ENCODE measurements at places on chromosomes 6 and 20. TPM values are rescaled to one million over a fixed set of nuclear protein-coding genes. Genes with fewer than 3 reads are reported as not detected.

ZBTB24 gene
- total RNA-seq: 9.1 TPM

PEX3 gene
- total RNA-seq: 20.8 TPM

DNA sequence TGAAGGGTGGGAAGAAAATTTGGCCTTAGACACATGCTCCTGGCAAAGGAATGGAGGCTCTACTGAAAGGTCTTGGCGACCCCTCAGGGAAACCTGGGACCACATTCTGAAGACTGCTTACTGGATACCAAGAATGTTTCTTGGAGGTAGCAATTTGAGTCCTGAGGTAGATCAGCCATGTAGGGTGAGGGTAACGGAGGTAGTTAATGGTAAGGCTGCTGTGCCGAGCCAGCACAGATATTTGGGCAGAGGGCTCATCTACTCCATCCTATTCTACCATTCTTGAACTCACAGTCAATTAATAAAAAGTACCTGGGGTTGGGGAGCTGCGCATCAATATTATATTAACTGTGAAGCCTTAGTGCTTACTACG lies 401 bp upstream of the PHF3 start:
- H3K27me3 ChIP-seq: peaks cover 8% of the 10 kb centered on the region
- H3K4me3 ChIP-seq: peak overlapping the region; percentile 95
- no peaks in the 10 kb centered on the region for H3K36me3 ChIP-seq
- DNase-seq: no peak
- peak overlapping the region; percentile 83 for H3K27ac ChIP-seq

GRCh38 chr6:133973109-133973971 lies 20.3 kb downstream of the TBPL1 start:
- no peak overlapping the region for H3K4me3 ChIP-seq
- H3K4me1 ChIP-seq: peaks cover 16% of the 10 kb centered on the region
- DNase-seq: no peak
- H3K27me3 ChIP-seq: no peaks in the 10 kb centered on the region
- no peak overlapping the region for H3K27ac ChIP-seq

MATN4 gene
- not detected for total RNA-seq

DNA sequence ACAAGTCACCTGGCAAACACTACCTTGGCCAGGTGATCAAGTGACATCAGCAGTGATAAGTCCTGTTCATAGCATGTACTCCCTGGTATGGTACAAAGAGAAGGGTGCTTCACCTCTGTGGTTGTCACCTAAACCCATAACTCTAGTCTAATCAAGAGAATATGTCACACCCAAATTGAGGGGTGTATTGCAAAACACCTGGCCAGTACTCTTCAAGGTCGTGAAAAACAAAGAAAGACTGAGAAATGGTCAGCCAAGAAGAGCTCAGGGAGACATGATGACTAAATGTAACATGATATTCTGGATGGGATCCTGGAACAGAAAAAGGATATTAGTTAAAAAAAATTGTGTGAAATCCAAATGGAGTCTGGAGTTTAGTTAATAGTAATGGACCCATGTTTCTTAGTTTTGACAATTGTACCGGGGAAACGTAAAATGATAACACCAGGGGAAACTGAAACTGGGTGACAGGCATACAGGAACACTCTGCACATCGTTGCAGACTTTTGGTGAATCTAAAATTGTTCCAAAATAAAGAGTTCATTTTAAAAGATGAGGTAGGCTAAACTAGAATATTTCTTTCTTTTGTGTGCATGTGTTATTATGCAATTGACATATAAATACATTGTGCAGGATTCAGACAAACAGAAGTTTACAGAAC lies 262.0 kb downstream of the CDC5L start:
- peaks cover 20% of the 10 kb centered on the region for H3K27me3 ChIP-seq
- H3K27ac ChIP-seq: no peak overlapping the region
- no peak for DNase-seq
- H3K4me3 ChIP-seq: no peak overlapping the region

GRCh38 chr6:20589266-20589665 lies 55.0 kb downstream of the CDKAL1 start:
- peak overlapping the region; percentile 64 for H3K27ac ChIP-seq
- no peak for DNase-seq
- H3K27me3 ChIP-seq: no peaks in the 10 kb centered on the region
- peaks cover 29% of the 10 kb centered on the region for H3K4me1 ChIP-seq
- peaks cover 35% of the 10 kb centered on the region for H3K36me3 ChIP-seq

MYL9 gene
- 248 TPM for total RNA-seq

DNA sequence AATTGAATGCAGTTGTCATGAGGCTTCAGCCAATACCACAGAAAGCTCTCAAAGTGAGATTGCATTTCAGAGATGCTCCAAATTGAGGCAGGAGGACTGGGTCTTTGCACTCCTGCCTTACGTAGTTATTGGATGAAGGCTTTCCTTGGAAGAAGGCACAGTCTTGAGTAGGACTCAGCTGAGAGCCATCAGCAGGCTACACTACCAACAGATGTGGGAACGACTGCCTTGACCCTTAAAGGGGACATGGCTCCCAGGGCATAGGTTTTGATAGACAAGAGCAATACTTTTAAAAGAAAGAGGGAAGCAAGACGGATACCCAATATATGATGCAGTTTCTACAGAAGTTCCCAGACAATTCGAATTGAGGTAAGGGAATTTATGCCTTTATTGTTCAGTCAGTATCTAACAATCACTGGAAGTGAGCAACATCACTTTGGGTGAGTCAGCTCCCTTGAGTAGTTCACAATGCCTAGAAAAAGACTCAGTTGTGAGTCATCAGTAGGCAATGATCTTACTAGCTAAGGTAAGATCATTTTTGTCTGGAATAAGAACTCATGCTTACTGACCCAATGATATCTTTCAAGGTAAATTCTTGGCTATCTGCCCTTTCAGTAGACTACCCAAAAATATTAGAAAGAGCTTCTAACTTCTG lies 390.8 kb downstream of the GJA1 start:
- no peak overlapping the region for H3K4me3 ChIP-seq
- no peaks in the 10 kb centered on the region for H3K36me3 ChIP-seq
- no peaks in the 10 kb centered on the region for H3K27me3 ChIP-seq
- DNase-seq: no peak

JPH2 gene
- total RNA-seq: 4.2 TPM

DNA sequence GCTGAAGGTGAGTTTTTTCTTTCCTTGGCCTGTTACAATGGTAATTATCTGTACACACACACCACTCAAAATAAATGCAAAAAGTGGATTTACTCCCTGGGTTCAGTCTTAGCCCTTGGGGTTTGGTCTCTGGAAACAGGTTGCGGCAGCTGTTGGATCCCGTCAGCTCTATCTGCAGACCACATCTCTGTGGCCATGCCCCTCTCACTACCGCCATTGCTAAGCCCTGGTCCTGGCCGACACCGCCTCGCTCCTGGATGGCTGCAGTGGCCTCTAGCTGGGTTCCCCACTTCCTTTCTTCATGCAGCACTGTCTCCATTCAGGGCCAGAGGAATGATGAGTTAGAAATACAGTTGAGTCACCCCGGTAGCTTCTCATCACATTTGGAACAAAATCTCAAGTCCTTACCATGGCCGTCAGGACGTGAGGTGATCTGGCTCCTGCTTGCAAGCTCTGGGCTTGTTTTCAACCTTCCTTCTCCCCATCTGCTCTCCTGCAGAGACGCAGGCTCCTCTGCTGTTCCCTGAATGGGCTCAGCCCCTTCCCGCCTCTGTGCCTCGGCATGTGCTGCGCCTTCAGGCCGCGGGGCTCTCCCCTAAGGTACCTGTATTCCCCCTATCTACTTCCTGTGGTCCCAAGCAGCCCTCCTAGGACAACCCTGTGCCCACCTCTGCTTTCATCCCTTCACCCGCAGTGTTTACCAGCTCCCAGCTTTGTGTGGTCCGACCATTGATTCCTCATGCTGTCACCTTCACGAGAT lies 38.0 kb downstream of the EFCAB8 start:
- H3K27me3 ChIP-seq: no peaks in the 10 kb centered on the region
- no peak overlapping the region for H3K4me3 ChIP-seq
- no peak overlapping the region for H3K27ac ChIP-seq

RIMS4 gene
- total RNA-seq: 1.6 TPM

GRCh38 chr6:54419885-54420284 lies 111.6 kb downstream of the TINAG start:
- H3K4me1 ChIP-seq: no peaks in the 10 kb centered on the region
- no peaks in the 10 kb centered on the region for H3K27me3 ChIP-seq
- no peak for DNase-seq
- no peak overlapping the region for H3K4me3 ChIP-seq

- DNase-seq: no peak
- peaks cover 8% of the 10 kb centered on the region for H3K27me3 ChIP-seq
- peaks cover 39% of the 10 kb centered on the region for H3K4me1 ChIP-seq
- H3K36me3 ChIP-seq: no peaks in the 10 kb centered on the region
- no peak overlapping the region for H3K27ac ChIP-seq
These were observed 58.3 kb upstream of the CARMIL1 start for GRCh38 chr6:25220857-25221256.

GRCh38 chr6:6494677-6495076 lies 93.8 kb upstream of the LY86 start:
- no peaks in the 10 kb centered on the region for H3K36me3 ChIP-seq
- H3K27ac ChIP-seq: no peak overlapping the region
- no peak overlapping the region for H3K4me3 ChIP-seq
- no peak for DNase-seq
- H3K27me3 ChIP-seq: peaks cover 33% of the 10 kb centered on the region

- H3K27me3 ChIP-seq: no peaks in the 10 kb centered on the region
- H3K27ac ChIP-seq: no peak overlapping the region
- H3K4me1 ChIP-seq: peaks cover 11% of the 10 kb centered on the region
- DNase-seq: no peak
These were observed 280.9 kb downstream of the ZFAND3 start for GRCh38 chr6:38100380-38100779.

DNA sequence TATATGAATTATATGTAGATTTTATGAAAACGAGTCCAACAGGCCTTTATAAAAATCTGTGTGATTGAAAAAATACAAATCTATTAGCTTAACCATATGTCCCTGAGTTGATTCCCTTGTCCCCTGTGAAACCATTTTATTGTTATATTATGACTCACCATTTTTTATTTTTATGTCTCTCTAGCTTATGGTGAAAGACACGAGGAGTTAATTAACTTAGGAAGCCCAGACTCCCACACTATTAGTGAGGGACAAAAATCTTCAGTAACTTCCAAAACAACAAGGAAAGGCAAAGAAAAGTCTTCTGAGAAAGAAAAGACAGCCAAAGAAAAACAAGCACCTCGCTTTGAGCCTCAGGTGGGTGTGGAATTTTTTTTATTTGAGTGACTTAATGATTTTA lies 183.1 kb downstream of the ADGB start:
- no peak overlapping the region for H3K27ac ChIP-seq
- no peak for DNase-seq
- no peaks in the 10 kb centered on the region for H3K27me3 ChIP-seq
- H3K4me3 ChIP-seq: no peak overlapping the region

- H3K4me1 ChIP-seq: peaks cover 38% of the 10 kb centered on the region
- H3K27ac ChIP-seq: peak overlapping the region; percentile 81
- peak overlapping the region; percentile 89 for H3K4me3 ChIP-seq
- no peaks in the 10 kb centered on the region for H3K27me3 ChIP-seq
These were observed 476 bp downstream of the MEA1 start for GRCh38 chr6:43013097-43013842.

DNA sequence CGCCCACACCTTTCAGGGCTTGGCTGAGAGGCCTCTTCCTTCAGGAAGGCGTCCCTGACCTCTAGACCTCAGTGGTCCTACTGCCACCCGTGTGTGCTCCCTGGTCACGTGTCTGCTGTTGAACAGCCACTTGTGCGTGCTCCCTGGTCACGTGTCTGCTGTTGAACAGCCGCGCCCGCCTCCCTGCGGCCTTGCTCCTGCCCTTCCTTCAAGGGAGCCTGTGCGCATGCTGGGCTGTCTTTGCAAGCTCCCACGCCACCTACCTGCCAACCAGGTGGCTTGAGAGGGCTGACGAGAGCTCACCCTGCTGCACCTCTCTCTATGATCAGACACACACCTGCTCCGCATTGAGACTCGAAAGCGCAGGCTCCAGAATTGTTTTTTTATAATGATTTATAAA lies 179.3 kb downstream of the BMP7 start:
- H3K27ac ChIP-seq: no peak overlapping the region
- H3K36me3 ChIP-seq: no peaks in the 10 kb centered on the region
- DNase-seq: no peak
- peaks cover under 1% of the 10 kb centered on the region for H3K4me1 ChIP-seq
- H3K4me3 ChIP-seq: no peak overlapping the region

POM121L2 gene
- total RNA-seq: 0.07 TPM

SLC17A3 gene
- total RNA-seq: not detected

TRDN gene
- total RNA-seq: 0.20 TPM

TBP gene
- total RNA-seq: 24.1 TPM

OPN5 gene
- not detected for total RNA-seq

CLPSL2 gene
- not detected for total RNA-seq

GRCh38 chr6:167551628-167552257 lies 226.9 kb downstream of the TTLL2 start:
- H3K4me3 ChIP-seq: no peak overlapping the region
- peaks cover 25% of the 10 kb centered on the region for H3K4me1 ChIP-seq
- H3K27ac ChIP-seq: peak overlapping the region; percentile 80
- DNase-seq: no peak

- H3K4me1 ChIP-seq: peaks cover 55% of the 10 kb centered on the region
- H3K27me3 ChIP-seq: no peaks in the 10 kb centered on the region
- no peak for DNase-seq
- H3K36me3 ChIP-seq: no peaks in the 10 kb centered on the region
These were observed 62.9 kb upstream of the ADGRG6 start for GRCh38 chr6:142238881-142239280.

DNA sequence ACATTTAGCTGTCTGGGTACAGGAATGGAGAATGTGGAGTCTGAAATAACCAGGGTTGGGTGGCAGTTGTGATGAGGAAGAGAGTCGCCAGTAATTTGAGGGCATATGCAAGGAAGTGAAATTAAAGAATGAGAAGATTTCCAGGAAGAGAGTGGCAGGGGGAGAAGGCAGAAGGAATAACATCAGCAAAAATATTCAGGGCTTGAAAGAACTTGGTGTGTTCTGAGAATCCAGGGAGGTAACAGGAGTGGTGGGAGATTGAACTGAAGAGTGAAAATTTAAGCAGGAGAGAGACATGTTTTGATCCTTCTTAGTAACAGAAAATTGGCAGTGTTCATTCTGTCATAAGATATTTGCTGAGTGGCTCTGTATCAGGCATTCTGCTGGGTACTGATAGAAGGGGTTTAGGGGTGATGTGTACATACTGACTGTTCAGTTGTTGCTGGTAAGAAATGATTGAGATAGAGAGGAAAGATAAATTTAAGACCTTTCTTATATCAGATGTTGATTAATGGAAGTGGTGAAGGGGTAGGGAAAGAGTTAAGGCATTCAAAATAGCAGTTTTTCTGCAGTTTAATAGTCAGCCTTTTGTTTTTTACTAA lies 54.7 kb downstream of the PHF20 start:
- H3K27me3 ChIP-seq: no peaks in the 10 kb centered on the region
- peak overlapping the region; percentile 4 for H3K27ac ChIP-seq
- no peak for DNase-seq
- no peak overlapping the region for H3K4me3 ChIP-seq
- H3K4me1 ChIP-seq: peaks cover 5% of the 10 kb centered on the region

CST7 gene
- total RNA-seq: not detected

GRCh38 chr6:29887819-29888776 lies 54.2 kb upstream of the HLA-A start:
- H3K27me3 ChIP-seq: peaks cover 95% of the 10 kb centered on the region
- H3K4me3 ChIP-seq: peak overlapping the region; percentile 66
- H3K4me1 ChIP-seq: peaks cover 4% of the 10 kb centered on the region

- H3K27ac ChIP-seq: no peak overlapping the region
- no peak for DNase-seq
- no peaks in the 10 kb centered on the region for H3K27me3 ChIP-seq
- no peak overlapping the region for H3K4me3 ChIP-seq
- H3K36me3 ChIP-seq: peaks cover 10% of the 10 kb centered on the region
These were observed 278.8 kb upstream of the RUNX2 start for GRCh38 chr6:45049188-45049843.

GRCh38 chr20:23106271-23106851 lies 20.2 kb upstream of the CD93 start:
- H3K36me3 ChIP-seq: no peaks in the 10 kb centered on the region
- H3K27me3 ChIP-seq: peaks cover 1% of the 10 kb centered on the region
- H3K27ac ChIP-seq: no peak overlapping the region
- H3K4me1 ChIP-seq: peaks cover 2% of the 10 kb centered on the region
- no peak for DNase-seq

NINL gene
- 83.5 TPM for total RNA-seq

Data from mesothelial cell of epicardium (in vitro differentiated cells).